ENCODE measurements at places on chromosomes 2 and 18.

GRCh38 chr2:67846370-67847070, 216.3 kb downstream of the C1D start:
- no peak for DNase-seq

DNA sequence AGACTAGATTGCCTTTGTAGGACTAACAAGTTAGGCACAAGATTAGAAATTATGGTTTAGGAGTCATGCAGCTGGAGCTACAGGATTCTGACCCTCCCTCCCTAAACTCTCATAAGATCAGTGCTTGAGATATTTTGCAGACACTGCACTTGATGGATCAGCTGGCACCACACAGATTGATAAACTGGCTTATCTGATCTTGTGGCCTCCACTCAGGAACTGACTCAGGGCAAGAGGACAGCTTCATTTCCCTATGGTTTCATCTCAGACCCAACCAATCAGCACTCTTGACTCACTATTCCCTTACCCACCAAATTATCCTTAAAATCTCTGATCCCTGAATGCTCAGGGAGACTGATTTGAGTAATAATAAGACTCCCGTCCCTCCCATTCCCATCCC, 152.3 kb downstream of the DIS3L2 start:
- DNase-seq: no peak

DNA sequence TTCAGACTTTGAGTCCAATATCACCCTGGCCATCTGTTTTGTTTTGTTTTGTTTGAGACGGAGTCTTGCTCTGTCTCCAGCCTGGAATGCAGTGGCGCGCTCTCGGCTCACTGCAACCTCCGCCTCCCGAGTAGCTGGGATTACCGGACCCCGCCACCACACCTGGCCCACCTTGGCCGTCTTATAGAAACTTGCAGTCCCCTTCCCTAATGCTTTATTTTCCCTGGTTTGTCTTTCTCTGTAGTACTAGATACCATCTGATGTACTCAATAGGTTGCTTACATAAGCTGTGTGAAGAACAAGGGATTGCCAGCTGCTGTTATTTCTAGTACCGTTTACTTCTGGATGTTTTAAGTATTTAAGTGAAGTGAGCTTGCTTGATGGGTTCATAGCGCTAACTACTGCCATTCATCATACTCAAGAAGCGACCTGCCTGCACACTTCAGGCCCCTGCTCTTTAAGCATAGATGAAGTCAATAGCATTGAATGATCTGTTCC, 1.2 kb downstream of the RPL31 start:
- DNase-seq: no peak

DNA sequence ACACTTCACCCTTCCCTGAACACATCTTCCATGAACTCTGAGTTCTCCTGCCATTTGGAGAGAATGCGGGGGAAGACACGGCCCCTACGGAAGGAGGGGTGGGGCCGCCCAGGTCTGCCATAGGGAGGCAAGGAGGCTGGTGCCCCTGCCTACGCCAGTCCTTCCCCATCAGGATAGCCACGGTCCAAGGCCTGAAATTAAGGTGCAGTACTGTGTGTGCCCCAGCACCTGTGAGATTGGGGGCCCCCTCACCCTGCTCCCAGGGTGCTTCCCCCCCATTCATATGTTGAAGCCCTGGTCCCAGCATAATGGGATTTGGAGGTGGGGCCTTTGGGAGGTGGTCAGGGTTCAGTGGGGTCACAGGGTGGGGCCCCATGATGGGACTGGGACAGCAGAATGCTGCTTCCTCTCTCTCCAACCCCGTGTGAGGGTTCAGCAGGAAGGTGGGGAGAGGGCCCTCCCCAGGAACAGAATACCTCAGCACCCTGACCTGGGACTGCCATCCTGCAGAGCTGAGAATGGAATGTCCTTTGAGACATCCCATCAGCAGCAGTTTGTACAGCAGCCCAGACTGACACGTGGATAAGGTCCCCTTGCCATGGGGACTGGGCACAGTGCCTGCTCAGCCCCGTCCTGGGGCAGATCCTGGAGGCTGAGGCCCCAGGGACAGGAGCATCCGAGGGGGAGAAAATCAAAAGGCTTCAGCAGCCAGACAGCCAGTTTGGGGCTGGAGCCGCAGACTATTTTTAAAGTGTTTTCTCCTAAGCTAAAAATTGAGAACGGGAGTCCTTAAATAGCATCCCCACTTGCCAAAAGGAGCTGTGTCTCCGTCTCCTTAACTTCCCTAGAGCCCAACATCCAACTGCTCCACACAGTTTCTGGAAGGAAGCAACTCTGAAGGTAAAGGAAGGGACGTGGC, 105.1 kb downstream of the NDUFA10 start:
- no peak for DNase-seq

GRCh38 chr2:71887196-71887595, 260.5 kb downstream of the CYP26B1 start:
- DNase-seq: no peak

GRCh38 chr2:165645930-165646831, 147.9 kb downstream of the GALNT3 start:
- no peak for DNase-seq

DNA sequence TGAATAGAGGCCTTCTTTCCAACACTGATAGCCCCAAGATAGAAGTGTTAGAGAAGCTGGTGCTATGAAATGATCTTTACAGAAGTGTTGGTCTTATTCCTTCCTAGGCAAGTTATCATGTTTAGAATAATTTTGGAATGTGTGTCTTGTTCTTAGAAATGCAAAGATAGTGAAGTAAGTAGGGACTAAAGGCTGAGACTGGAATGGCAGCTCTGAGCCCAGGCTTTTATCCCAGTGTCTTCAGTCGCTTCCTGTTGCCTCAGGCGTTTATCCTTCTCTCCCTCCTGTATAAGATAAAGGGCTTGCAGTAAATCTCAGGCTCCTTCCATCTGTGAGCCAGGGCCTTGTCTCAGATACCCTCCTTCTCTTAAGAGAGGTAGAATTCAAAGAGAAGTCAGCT, 218.1 kb downstream of the TPGS2 start:
- DNase-seq: no peak

GRCh38 chr18:48826271-48826670, 124.5 kb downstream of the SMAD7 start:
- no peak for DNase-seq

GRCh38 chr18:34609986-34610648, 100.0 kb upstream of the DTNA start:
- no peak for DNase-seq

GRCh38 chr2:134282629-134283400, 28.9 kb downstream of the MGAT5 start:
- no peak for DNase-seq

DNA sequence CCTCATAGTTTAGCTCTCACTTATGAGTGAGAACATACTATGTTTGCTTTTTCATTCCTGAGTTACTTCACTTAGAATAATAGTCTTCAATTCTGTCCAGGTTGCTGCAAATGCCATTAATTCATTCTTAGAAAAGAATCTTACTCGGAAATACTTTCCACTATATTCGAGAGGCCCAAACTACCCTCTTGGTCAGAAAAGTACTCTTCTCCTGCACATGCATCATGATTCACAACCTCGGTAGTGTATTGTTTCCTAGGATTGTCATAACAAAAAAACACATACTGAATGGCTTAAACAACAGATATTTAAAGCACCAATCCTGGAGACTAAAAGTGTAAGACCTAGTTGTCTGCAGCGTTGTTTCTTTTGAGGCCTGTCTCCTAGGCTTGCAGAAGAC, 364.0 kb upstream of the SLC14A2 start:
- DNase-seq: no peak

DNA sequence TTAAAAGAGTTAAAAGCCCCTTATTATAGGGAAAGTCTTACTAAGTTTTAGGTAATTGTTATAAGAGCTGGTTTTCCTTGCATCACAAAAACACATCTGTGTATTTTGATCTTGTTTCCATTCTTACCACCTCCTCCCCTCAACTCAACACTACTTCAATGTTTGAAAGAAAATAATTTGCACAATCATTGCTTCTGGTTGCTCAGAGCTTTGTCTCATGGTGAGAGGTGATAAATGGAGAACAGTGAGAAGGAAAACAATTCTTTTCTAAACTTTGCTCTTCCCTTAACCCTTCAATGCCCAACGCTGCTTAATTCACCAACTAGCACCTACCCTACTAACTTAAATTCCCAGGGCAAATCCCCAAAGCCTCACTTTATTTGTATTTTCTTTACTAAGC, 268.1 kb upstream of the LINC00305 start:
- DNase-seq: no peak

DNA sequence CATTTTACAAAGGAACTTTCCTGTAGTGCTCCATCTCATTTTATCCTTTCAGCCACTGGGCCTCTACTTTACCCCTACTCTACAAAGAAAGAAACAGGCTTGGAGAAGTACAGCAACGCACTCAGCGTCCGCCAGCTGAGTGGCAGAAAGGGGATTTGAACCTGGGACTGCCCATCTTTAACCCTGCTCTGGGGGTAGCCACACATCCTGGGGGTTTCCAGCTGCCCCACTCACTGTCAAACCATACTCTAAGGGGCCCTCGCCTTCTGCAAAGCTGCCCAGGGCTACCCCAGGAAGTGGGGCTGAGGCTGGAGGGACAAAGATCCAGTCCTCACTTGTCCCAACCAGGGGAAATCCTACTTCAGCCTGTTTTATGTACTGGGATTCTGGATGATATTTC, 17.9 kb downstream of the HS1BP3 start:
- no peak for DNase-seq

DNA sequence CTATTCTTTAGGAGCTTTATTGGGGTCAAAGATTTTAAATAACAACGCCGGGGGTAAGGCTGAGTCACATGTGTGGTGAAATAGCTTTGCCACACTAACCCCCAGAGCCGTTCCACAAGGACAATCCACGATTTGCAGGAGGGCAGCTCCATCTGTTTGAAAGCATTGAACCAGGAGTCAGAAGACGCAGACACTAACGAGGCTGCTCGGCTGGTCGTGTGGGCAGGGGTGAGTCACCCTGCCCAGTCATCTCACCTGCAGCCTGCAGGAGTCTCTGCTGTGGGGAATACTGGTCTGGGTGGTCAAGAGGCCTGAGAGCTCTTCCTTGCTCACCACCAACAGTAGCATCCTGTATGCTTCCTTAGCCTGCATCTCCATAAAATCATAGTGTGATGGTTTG, 149.2 kb upstream of the NCK2 start:
- DNase-seq: no peak

DNA sequence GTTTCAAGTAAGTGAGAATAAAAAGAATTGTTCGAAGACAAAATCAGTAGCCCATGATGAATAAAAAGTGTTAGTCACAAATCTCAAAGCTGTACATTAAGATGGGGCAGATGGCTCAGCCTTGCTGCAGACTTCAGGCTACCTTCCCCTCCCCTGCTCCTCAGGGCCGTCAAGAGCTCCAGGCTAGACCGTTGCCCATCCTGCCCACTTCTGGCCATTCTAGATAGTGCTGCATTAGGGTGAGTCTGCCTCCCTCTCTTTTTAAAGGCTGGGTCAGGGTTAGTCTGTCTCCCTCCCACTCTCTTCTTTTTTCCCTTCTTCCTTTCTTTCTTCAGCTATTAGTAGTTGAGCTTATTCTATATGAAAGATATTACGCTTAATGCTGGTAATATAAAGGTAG, 86.0 kb downstream of the MAPRE2 start:
- no peak for DNase-seq

DNA sequence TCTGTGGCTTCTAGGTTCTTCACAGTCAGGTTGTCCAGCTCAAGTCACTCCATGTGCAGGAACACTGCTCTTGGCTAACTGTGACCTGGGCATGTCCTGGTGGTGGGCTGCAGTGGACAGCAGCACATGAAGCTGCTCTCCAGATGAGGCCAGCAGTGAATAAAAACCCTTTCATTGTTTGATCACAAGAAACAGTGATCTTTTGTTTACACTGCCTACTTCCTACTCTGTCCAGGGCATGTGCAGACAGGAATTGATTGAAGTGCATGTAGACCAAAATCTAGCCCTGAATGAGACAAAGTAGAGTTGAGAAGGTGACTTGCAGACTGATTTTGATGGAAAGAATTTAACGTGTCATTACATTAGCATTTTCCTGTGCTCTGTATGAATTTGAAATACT, 34.9 kb downstream of the BCL2L11 start:
- no peak for DNase-seq

DNA sequence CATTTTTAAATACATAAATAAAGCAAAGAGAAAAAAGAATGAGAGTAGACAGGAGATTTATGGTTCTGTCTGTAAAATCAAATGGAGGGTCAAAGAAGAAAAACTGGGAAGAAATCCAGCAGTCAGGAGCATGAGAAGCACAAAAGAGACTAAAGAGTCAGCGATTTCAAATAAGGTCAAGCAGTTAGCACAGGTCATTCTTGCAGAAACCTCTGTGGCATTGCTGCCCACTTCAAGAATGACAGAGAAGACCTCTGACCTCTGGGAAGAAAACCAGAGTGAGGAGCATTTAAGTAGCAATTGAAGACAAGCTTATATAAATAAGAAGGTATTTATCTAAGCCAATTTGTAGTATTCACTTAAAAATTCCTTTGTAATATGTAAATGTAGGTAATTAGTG, 172.0 kb upstream of the SPOPL start:
- DNase-seq: no peak

GRCh38 chr2:21916934-21917522, 793.3 kb downstream of the TDRD15 start:
- DNase-seq: no peak

DNA sequence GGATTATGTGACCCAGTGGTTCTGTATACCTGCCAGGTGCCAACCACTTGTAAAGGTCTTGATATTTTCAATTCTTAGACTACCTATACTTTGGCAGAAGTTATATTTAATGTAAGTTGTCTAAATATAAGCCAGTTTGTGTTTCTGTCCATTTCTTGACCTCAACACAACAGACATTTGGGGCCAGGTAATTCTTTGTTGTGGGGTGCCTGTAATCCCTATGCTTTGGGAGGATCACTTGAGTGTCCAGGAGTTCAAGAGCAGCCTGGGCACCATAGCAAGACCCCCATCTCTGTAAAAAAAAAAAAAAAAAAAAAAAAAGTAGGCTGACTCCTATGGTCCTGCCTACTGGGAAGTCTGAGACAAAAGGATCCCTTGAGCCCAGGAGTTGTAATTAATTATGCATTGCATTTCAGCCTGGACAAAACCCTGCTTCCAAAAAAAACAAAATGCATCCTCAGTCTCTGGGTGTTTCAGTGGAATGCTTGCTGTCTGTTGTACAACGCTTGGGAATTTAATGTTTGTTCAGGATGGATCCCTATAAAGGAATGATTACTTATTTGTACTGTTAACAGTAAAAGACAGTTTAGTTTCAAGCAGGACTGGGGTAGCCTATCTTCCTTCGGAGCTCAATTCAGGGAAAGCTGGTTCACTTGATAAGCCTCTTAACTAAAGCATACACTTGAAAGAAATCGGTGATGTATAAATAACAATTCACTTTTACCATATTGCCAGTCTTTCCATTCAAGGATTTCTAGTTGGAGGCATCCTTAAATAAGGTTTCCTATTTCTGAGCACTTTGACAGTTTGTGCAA, 3.4 kb downstream of the RPS27A start:
- DNase-seq: no peak

DNA sequence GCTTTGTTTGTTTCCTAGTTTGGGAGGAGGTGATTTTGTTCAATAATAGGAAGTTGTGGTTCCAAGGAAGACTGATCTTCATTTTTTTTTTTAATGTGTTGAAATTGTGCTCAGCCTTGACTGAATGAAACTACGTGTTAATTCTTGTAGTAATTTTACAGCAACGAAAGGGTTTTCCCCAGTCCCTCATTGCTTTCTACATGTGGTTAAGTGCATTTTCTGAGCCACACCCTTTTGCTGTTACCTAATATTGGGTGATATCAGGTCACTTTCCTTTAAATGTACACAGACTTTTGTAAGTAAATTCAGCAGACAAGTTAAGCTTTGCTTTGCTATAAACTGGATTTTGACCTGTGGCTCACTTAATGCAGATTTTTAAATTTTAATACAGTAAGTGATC, 73.6 kb downstream of the OTX1 start:
- DNase-seq: no peak

- DNase-seq: no peak
Observed at GRCh38 chr2:73984922-73985307, 205 bp downstream of the TET3 start.

Data from cortex of kidney (tissue), 1 donor.